ENCODE measurements at places on chromosomes 2 and 18.

DNA sequence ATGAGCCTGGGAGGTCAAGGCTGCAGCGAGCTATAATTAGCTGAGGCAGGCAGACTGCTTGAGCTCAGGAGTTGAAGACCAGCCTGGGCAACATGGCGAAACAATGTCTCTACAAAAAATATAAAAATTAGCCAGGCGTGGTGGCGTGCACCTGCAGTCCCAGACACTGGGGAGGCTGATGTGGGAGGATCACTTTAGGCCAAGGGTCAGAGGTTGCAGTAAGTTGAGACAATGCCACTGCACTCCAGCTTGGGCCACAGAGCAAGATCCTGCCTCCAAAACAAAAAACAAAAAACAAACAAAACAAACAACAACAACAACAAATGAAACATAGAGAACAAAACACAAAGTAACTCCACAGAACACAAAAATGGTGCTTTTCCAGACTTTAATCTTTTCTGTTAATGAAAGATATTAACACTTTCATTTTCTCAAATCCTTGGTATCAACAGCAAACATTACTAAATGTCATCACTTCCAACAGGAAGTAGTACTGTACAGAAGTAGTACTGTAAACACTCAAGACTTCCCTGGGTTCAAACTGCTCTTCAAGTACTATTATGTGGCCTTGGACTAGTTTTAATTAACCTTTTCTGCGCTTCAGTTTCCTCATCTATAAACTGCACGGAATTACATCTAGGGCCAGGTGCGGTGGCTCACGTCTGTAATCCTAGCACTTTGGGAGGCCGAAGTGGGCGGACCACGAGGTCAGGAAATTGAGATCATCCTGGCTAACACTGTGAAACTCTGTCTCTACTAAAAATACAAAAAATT, 27.9 kb downstream of the PUM2 start:
- DNase-seq: no peak

DNA sequence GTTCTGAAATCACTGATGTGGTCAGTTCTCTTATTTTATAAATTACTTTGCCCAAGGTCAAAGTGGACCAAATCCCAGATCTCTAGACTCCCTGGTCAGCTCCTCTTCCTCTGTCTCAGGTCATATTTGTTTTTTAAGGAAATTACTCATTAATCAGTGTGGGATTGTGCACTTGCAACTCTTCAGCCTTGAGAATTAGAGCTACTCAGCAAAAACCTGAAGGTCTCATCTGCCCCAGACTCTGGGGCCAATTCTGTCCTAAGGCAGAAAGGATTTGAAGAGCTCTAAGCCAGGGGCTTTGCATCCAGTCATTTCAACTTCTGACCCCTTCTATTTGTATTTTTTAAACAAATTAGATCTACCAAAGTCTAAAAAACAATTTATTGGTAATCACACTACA, 17.7 kb upstream of the DCC start:
- no peak for DNase-seq

GRCh38 chr18:13641551-13642439, 84.6 kb downstream of the FAM210A start:
- no peak for DNase-seq

DNA sequence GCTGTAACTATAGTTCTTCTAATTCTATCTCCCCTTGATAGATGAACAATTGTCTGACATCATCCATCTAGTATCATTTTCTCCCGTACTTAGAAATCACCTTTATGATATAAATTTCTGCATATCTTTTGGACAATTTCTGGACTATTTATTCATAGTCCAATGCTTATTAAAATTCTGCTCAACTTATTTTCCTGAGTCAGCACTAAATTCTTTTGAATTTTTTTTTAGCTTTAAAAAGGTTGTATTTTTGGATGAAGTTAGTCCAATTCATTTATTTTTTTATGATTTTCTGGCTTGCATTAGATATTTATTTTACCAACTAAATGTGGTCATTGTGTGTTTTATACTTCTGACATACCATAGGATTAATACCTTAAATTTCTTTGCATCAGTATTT, 538.5 kb upstream of the DCC start:
- no peak for DNase-seq

DNA sequence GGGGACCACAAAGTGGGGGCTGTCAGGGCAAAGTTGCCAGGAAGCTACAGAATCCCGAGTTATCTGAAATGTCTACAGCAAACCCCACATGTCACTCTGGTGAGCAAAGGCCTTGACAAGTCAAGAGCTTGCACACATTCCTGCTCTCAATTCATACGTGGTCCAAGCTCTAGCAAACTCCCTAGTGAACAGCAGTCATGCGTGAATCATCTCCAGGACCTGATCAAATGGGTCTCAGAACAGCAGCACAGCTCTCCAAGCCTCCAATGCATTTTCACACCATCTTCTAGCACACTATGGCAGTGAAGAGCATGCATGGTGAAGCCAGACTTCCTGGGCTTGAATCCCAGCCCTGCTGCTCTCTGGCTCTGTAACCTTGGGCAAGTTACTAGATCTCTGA, 68.5 kb downstream of the MYO5B start:
- DNase-seq: no peak

- no peak for DNase-seq
These were observed 8.0 kb upstream of the COL3A1 start for GRCh38 chr2:188966079-188966571.

- DNase-seq: no peak
These were observed 413.8 kb upstream of the RAB6C start for GRCh38 chr2:129565551-129566109.

- no peak for DNase-seq
These were observed 53.9 kb downstream of the MBP start for GRCh38 chr18:77078690-77079070.

DNA sequence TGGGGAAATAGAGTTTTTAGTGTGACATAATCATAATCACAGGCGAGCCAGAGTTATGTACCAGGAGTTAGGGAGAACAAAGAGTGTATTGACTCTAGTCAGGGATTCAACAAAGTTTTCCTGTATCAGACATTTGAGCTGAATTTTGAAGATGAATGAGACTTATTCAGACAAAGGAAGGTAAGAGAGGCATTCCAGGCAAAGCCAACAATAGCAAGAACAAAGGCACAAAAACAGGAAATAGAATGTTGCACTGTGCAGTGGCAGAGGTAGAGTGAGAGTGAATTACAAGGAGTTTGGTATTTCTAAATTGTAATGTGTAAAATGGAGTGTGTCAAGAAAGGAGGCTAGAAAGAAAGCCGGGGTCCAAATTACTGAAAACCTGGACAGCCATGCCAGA, 156.2 kb downstream of the CCDC148 start:
- DNase-seq: no peak

DNA sequence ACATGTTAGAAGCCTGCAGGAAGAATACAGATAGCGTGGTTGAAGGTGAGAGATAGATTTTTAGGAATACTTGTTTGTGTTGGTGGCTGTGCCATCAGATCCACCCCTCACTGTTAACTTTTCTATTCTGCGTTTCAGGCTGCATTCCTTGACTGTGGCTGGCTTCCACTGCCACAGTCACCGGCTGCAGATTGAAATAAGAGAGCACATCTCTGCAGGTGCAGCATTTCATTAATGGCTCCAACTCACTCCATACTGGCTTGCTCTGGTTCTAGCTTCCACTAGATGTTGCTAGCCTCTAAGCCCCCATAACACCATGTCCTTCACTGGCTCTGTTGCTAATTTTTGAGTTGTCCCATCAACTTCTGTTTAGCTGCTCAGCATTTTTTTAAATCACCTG, 286.5 kb downstream of the CPS1 start:
- DNase-seq: no peak

GRCh38 chr2:223647258-223647952, 45.2 kb upstream of the SCG2 start:
- DNase-seq: no peak

- DNase-seq: no peak
These were observed 67.9 kb downstream of the COL6A3 start for GRCh38 chr2:237345891-237346640.

DNA sequence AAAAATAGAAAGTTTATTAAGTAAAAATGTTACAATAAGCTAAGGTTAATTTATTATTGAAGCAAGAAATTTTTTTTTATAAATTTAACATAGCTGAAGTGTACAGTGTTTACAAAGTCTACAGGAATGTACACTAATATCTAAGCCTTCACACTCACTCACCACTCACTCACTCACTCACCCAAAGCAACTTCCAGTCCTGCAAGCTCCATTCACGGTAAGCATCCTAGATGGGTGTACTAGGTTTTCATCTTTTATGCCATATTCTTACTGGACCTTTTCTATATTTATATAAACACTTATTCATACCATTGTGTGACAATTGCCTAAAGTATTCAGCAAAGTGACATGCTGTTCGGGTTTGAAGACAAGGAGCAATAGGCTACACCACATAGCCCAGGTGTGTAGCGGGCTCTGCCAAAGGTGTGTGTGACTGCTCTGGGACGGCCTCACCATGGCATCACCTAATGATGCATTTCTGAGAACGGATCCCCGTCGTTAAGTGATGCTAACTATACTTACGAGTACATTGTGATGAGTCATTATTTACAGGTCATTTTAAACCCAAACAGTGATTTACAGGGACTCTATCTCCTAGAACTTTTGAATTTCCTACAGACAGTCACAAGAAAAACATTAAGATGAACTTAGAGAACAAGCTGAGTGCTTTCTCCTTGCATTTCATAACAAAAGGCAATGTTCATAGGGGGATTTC, 76.3 kb upstream of the ID2 start:
- no peak for DNase-seq

DNA sequence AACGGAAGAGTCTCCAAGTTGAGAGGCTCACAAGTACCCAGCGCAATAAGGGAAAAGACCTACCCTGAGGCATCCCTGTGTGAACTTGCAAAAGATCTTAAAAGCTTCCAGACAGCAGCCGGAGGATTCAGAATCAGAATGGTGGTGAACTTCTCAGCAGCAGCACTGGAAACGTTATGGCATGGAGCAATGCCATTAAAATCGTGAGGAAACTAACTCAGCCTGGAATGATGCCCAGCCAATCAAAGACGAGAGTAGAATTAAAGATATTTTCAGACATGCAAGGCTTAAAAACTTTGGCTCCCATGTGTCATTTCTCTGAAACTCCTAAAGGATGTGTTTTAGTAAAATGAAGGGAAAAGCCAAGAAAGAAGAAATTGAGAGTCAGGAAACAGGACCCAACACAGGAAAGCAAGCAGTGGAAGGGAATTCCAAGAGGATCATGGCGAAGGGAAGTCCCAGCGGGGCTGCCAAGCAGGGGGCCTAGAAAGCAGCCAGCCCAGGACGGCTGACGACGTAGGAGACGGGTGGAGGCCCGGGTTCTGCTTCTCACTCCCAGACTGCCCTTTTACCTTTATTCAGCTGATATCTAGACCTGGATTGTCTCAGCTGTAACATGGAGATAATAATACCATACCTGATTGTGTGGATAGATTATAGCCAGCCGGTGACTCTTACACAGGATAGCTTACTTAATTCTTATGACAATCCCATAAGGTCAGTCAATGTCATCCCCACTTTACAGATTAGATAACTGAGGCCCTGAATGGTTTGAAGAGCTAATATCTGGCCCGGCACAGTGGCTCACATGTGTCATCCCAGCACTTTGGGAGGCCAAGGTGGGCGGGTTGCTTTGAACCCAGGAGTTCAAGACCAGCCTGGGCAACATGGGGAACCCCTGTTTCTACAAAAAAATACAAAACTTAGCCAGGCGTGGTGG, 92.8 kb downstream of the ASAP2 start:
- no peak for DNase-seq

- DNase-seq: no peak
These were observed 250.6 kb downstream of the SMAD2 start for GRCh38 chr18:47679864-47680263.

GRCh38 chr18:55268151-55268601, 308.9 kb upstream of the CCDC68 start:
- DNase-seq: no peak

GRCh38 chr2:179991344-179991743, 15.8 kb downstream of the CWC22 start:
- no peak for DNase-seq

- no peak for DNase-seq
These were observed 908.2 kb downstream of the TSN start for GRCh38 chr2:122663620-122664019.

DNA sequence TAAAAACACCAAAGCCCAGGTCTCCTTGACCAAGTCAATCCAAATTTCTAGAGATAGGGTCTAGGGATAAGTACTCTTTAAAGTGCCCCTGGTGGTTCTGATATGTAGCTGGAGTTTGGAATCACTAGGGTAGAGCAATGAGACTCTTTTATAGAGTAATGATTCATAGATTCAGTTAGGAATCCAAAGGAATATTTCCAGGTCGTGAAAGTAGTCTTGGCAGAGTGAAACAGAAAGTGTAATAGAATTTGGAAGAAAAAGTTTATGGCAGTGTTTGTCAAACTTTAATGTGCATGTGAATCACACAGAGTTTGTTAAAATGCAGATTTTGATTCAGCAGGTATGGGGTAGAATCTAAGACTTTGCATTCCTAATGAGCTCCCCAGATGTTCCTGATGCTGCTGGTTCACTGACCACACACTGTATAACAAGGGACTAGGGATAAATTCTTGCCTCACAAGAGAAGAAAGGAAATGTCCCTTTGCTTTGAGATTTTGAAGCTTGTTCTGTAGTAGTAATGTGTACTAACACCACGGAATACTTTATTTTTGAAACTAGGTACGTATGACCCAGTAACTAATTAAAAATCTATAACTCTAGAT, 1.8 kb downstream of the UPP2 start:
- no peak for DNase-seq

DNA sequence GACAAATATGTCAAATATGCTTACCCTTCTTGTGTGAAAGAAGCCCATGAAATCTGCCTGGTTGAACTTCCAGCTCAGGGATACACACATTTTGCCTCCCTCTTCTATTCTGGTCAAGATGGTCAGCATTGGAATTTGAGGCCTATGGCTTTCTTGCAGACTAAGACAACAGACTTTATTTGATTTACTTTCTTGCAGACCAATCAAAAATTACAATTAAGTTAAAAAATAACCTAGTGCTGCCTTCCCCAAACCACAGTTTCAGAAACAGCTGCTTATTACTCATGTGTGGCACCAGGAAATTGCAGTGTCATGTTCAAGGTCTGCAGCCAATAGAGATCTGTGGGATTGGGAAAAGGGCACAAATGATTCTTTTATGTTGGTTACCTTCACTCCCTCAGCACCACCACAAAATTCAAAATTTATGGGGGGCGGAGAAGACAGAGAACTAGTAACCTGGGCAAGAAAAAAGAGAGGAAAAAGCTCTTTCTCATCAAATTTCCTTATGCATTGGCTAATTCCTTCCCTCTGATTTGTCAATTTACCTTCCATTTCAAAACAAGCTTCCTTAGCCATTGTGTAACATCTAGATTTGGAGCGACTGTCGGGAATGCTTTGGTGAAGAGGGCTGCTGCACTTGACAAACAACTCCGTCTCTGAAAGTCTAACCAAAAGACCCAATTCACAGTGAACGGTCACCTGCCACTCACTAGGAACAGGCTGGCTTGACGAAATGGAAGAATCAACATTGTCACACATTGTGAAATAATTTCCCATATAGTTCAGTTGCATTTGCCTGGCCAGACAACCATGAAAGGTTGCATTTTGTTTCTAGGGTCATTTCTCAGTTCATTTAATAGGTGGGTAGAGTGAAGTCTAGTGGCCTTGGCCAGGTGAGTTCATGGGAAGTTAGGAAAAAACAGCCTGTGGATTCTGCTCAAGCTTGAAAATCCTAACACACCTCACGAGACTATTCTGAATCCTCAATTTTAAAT, 100.4 kb upstream of the FZD5 start:
- DNase-seq: no peak

Data from amygdala (tissue), 56 donors.